ENCODE measurements at places on chromosomes 4 and X.

- DNase-seq: no peak
Measured at GRCh38 chrX:134368126-134368525, 91.8 kb upstream of the HPRT1 start.

DNA sequence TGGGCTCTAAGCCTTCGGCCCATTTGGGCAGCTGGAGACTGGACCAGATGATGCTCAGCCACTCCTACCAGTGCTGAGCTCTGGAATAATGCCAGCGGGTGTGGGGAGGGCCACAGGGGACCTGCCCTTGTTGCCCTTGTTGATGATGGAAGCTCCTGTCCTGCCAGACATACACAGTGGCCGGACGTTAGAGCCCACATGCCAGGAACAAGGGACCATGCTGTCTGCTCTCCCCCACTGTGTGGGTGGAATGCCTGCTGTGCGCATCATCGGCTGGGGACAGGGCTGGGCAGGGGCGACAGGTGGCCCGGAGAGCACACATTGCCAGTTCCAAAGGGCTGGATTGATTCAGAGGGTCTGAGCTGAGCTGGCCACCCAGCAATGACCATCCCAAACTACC is 2.0 kb downstream of the ABLIM2 start:
- no peak for DNase-seq

GRCh38 chr4:94419549-94419948 is 32.2 kb upstream of the PDLIM5 start:
- no peak for DNase-seq

DNA sequence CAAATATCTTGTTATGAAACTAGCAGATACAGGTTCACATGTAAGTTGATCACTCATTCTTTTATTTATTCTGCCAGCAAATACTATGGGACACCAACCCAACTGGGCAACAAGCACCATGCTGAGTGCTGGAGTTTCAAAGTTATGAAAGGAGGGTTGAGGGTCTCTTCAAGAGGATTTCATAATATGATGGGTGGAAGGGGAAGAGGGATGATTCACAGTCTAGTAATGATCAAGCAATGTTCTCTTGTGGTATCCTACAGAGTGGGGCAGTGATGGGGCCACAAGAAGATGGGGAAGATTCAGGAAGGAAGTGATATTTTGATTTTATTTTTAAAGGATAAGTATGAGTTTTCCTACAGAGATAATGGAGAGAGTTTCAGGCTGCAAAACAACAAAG is 46.2 kb upstream of the TXK start:
- no peak for DNase-seq

DNA sequence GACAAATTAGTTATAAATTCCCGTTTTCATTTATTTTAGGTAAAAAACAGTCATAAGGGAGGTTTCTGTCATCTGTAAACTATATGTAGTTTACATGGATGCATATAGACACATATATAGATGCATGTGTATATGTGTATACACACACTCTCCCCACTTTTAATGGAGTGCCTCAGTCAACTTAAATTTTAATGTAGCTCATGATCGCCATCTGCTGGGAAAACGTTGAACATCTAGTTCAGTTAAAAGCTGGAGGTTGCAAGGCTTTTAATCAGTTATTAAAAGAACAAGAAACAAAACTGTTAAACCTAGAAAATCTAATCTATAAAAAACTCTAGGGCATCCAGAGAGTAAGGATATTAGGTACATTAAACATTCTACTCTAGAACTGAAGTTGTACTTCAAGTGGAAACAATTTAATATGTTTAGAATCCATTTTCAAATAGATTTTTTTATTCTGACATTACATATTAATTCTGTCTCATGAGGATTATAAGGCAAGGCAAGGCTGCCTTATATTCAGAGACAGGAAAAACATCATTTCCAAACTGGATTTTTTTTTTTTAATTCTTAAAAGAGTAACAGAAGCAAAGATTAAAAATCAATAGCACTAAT is 122.6 kb downstream of the SHISA3 start:
- no peak for DNase-seq

GRCh38 chr4:38188631-38189101 is 228.5 kb downstream of the PTTG2 start:
- DNase-seq: no peak

DNA sequence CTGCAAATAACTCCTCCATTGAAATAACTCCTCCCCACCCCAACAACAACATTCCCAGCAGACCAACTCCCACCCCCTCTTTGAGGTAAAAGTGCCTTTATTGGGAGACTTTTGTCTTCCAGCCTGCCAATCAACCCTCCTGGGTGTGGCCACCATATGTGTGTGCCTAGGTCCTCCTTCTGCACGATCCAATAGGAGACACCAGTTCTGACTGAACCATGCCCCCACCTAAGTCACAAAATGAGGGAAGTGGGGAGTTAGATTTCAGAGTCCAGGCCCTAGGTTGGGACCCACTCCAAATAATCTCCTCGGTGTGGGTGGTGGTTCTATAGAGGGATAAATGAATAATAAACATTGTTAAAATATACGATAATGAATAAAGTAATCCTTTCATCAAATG is 3.0 kb downstream of the PLP2 start:
- DNase-seq: no peak

- peak; percentile 17 for DNase-seq
Measured at GRCh38 chr4:165493359-165493758, 114.6 kb downstream of the CPE start.

- no peak for DNase-seq
Measured at GRCh38 chr4:74544655-74545361, 99.9 kb downstream of the AREG start.

DNA sequence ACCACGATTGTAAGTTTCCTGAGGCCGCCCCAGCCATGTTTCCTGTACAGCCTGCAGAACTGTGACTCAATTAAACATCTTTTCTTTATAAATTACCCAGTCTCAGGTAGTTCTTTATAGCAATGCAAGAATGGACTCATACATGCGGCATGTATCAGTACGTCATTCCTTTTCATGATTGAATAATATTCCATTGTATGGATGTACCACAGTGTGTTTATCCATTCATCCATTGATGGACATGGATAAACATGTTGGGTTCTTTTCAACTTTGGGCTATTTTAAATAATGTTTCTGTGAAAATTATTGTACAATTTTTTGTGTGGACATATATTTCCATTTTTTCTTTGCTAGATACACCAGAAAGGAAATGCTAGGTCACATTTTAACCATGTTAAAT is 99.2 kb upstream of the IGSF1 start:
- DNase-seq: no peak

DNA sequence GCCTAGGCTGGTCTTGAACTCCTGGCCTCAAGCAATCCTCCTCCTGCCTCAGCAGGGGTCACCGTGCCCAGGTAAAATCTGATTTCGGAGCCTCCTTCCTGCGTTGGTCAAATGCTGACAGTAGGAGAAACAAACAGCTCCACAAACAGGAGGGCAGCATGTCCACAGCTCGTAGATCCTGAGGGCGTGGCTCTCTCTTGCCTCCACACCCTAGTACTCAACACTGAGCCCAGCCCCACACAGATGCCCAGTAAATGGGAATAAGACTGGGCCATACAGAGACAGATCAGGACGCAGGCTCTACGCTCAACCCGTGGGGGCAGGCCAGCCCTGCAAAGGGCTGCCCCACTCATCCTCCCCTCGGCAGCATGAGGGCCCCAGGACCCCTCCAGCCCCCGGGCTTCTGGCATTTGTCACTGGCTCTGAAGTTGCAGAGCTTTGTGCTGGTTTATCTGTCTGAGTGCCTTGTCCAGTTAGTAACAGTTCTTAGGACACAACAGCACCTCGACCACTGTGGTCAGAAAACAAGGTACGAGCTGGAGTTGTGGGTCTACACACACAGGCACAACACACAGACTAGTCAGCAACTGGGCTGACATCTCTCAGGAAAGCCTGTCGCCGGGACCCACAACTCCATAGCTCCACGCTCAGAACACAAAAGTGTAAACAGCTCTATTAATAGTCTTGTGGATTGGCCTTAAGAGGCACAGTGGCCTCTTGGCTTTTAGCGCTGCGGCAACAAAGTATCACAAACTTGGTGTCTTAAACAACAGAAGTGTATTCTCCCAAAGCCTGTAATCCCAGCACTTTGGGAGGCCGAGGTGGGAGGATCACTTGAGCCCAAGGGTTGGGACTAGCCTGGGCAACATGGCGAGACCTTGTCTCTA is 5.2 kb downstream of the TNIP2 start:
- DNase-seq: no peak

DNA sequence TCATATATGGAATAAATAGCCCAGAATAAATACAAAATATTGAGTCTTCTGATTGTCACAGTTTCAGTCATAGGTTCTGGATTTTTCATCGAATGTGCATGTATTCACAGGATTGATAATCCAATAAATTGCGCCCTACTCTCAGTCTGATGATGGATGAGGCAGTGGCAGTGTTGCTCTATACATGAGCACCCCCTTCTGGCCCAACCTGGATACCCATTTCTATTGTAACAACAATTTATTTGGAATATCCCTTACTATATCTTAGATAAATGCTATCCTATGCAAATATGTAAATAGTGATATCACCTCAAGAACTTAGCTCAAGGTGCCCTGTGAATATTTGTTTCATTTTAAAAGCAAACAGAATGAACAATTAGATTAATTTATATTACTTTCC is 733.7 kb upstream of the PABPC4L start:
- no peak for DNase-seq

DNA sequence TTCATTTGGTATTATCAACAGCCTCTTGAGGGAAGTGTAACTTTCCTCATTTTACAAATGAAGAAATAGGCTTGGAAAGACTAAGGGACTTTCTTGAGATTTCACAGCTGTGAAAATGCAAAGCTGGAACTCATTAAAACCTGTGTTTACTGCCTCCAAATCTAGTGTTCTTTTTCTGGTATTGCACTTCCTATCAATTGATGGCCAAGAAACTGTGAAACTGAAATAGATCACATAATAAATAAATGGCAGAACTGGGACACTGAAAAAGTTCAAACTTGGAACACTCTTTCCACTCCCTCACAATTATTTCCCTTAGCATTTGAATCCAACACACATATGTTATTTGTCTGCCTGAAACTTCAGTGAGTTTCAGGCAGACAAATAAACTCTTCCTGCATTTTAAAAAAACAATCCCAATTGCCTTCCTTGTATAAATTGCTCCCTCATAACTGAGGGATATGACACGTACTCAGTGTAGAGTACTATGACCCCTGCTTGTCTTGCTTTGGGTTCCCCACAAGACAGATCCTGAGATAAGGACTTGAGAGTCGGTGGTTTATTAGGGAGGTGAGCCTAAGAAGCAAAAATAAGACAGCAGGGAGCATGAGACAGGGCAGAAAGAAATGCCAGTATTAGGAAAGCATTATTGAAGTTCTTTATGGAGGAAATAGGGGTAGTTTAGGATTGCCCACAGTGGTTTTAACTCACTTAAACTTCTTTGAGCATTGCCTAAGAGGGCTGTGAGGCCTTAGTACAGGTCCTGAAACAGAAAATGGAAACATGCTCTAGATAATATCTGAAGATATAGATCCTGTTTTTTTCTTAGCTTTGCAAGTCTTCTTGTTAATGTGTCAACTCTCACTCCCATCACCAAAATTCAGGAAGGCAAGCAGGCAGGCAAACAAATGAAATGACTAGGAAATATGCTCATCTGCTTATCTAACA is 33.9 kb downstream of the RTL3 start:
- DNase-seq: no peak

DNA sequence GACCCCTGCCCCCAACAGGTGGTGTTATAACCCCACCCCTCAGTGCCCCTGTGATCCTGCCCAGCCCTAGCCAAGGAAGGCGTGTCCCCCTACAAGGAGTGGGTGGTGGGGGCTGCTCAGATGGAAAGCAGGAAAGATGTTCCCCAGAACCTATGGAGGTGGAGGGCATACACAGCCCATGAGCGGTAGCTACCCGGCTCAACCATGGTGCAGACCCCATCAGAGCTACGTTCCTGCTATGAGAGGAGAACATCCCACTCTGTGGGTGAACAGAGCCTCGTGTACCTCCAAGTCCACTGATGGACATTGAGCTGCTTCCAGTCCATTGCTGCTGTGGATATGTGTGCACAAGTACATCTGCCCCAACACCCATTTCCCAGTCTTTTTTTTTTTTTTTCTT is 71.1 kb downstream of the SHOX start:
- DNase-seq: no peak

GRCh38 chr4:173506597-173507211 is 23.3 kb downstream of the HAND2 start:
- DNase-seq: no peak

GRCh38 chr4:7371210-7371941 is 63.4 kb downstream of the PSAPL1 start:
- DNase-seq: no peak

DNA sequence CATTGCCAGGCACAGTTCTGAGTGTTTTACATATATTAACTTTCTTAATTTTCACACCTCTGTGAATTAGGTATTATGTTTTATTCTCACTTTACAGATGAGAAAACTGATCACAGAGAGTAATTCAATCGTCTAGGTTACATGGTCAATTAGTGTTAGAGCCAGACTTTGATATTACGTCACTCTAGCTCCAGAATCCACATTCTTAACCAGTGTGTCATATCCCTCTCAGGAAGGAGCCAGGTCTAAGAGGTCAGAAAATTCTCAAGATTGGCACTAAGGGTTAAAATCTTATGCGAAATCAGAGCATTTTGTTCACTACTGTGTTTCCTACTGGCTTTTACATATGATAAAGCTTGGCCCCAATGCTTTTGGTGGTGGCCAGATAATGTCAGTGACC is 7.4 kb downstream of the DMP1 start:
- no peak for DNase-seq

DNA sequence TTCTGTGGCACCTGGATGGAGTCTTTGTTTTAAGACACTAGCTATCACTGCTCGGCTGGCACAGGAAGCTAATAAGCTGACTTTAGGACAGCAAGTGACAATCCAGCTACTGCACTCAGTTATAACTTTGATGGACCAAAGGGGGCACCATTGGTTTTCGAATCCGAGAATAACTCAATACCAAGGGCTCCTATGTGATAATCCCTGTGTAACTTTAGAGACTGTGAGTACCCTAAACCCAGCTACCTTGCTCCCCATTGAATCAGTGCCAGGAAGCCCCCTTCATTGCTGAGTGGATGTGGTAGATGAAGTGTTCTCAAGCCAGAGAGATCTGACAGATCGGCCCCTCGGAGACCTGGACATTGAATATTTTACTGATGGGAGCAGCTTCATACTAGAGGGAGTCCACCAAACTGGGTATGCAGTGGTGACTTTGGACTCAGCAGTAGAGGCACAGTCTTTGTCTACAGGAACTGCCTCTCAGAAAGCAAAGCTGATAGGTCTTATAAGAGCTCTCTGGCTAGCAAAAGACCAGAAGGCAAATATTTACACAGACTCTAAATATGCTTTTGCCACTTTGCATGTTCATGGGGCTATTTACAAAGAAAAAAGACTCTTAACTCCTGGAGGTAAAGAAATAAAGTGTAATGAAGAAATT is 35.5 kb upstream of the UGT2B7 start:
- no peak for DNase-seq

DNA sequence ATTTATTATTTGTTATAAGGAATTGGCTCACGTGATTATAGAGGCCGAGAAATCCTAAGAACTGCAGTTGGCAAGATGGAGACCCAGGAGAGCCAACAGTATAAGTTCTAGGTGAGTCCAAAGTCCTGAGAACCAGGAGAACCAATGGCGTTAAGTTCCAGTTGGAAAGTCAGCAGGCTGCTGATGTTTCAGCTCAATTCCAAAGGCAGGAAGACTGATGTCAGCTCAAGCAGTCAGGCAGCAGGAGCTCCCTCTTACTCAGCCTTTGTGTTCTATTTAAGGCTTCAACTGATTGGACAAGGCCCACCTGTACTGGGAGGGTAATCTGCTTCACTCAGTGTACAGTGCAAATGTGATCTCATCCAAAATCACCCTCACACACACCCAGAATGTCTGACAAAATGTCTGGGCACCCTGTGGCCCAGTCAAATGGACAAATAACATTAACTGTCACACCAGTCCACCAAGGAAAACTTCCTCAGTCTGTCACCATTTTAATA is 30.8 kb upstream of the TBL1X start:
- no peak for DNase-seq

Data from stimulated activated CD8-positive, alpha-beta memory T cell treated with anti-CD3 and anti-CD28 coated beads, Interleukin-4, amount 100 ng/mL, for 4 hours (primary cell).